ENCODE measurements at places on chromosomes 7 and 10. TPM values are rescaled to one million over a fixed set of nuclear protein-coding genes. Genes with fewer than 3 reads are reported as not detected.

DNA sequence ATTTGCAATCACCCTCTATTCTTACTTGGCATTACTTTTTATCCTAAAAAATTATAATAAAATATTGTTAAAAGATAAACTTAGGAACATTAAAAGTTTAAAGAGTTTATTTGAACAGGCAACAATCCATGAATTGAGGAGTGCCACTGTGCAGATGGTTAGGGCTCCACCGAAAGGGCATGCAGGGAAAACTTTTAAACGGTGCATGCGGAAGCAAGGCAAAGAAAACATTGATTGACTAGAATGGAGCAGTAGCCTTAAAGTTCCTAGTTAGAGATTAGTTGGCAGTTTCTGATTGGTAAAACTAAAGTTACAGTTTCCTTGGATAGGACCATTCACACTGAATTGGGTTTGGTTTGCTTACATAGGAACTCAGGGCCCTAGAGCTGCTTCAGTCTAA, 17.3 kb downstream of the CC2D2B start:
- DNase-seq = no peak

DNA sequence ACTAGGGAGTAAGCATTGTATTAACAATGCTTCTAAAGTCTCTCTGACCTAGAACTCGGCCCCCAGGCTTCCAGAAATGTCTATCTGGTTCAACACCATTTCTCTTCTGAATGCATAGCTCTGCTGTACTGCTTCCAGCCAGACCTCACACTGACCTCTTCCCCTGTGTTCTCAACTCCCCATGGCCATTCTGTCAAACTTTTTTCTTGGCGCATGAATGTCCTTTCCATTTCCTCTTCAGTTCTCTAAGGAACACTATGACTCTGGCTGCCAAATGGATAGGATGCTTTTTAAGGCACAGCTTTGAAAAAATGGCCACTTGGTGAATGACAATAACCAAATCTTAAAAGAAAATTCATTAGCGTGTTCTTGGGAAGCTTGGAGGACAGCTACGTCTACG, 425.8 kb downstream of the ETV1 start:
- no peak for DNase-seq

- DNase-seq = no peak
Observed at GRCh38 chr7:151692721-151693120, 173.0 kb upstream of the RHEB start.

GRCh38 chr10:59055045-59055444, 121.4 kb upstream of the PHYHIPL start:
- DNase-seq = no peak

DNA sequence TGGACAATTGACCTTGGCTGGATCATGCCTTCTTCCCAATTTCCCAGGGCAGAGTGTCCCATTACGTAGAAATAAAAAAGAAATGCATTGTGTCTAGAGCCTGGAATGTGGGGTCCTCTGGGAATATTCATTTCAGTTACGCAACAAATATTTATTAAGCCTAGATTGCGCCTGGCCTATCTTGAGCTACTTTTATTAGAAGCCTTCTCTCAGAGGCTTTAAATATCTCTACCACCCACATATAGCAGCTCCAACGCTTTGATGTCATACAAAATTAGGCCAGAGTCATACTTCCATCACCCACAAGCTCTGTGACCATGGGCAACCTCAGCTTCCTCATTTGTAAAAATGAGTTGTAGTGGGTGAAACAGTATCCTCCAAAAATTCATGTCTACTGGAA, 24.9 kb upstream of the CARD11 start:
- no peak for DNase-seq

GRCh38 chr10:105656856-105657255, 1015.8 kb downstream of the SORCS3 start:
- no peak for DNase-seq

DNA sequence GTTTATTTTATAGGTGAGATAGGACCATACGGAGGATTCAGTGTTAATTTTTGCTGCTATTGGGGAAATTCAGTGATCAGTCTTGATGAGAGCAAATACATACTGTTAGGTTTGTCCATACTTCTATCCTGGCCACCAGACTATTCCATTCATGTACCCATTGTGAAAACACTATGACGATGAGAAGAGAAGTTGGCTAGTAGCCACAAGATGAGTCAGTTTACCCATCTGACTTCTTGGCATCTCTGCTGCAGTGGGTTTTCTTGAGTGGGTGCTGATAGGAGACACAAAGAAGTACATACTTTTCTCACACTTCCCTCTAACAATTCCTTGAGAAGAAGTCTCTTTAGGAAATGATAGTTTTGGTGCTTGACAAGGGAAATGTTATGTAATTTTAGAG, 133.1 kb downstream of the TFPI2 start:
- peak; percentile 48 for DNase-seq

DNA sequence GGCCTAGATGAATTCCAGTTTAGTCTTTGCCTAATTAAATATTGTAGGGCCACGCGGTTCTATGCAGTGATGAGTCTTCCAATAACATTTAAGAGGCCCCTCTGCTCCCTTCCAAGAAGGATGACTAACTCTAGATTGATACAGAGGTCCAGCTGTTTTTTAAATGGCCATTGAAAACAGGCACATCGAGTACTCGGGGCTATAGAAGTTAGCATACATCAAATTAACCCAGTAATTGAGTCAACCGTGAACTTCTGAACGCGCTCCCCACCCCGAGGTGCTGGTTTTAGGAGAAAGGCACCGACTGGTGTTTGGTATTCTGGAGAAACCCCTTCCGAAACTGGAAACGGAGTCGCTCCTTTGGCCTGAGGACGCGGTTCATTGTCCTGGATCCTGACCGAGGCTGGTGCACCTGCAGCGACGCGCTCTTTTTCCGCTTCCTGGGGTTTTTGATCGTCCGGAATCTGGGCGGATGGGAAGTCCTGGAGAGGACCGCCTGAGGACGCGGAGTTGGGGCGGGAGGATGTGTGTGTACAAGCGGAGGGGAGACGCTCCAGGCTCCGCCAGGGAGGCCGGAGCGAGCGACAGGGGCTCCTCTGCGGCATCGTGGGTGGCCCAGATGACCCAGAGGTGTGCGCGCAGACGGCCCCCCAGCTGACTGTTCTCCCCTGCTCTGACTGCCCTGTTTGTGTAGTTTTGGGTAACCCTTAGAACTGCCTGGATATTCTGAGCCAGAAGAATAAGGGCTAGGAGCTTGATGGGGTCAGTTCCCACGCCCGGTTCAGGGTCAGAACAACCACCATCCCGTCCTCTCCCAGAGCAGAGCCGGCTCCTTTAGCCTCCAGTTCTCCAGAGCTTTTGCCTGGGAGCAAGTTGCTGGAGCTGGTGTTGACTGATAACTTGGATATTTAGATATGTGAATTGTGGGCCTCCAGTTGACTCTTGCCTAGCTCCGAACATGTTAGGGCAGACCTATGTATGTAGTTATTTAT, 711 bp downstream of the FAM221A start:
- no peak for DNase-seq

DNA sequence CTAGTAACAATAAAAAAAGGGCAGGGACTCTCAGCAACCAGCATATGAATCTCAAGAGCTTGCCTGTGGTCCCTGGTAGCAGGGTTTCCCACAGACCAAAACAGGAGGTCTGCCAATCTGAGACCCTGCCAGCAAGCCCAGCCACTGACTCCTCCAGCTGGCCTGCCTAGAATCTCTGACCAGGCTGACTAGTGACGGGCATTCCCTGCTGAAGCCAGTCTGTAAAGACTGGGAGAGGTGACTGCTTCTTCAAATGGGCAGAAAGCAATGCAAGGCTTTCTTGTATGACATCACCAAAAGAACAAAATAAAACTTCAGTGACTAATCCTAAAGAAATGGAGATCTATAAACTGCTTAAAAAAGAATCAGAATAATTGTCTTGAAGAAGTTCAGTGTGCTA, 249.4 kb downstream of the TCF7L2 start:
- DNase-seq = no peak

- DNase-seq = no peak
Observed at GRCh38 chr7:15033039-15033438, 130.5 kb upstream of the DGKB start.

DNA sequence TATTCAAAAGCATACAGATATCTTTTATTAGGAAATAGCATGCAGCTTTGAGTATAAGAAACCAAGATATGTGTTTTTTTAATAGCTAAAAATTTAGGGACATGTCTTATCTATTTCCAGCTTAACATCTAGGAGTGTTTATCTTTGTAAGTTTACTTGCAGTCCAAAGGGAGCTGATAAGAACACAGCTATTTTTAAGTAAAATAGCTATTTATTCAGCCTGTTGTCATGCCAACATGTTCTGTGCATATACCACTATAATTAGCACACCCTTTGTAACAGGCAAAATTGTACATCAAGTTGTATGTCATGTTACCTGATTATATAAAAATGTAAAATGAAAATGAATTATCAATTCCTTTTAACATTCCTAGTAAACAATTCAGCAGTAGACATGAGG, 29.6 kb downstream of the FAM133B start:
- no peak for DNase-seq

- DNase-seq = peak; percentile 12
Observed at GRCh38 chr10:60114765-60115586, 208.6 kb upstream of the CCDC6 start.

GRCh38 chr7:24580283-24580946, 7.2 kb downstream of the PALS2 start:
- no peak for DNase-seq

GRCh38 chr10:59709395-59710125, at the start of gene SLC16A9:
Gene SLC16A9, minus strand, starts transcription at chr10:59709850. Its CDS starts 25,559 bp downstream, at chr10:59684291.
- DNase-seq = no peak

DNA sequence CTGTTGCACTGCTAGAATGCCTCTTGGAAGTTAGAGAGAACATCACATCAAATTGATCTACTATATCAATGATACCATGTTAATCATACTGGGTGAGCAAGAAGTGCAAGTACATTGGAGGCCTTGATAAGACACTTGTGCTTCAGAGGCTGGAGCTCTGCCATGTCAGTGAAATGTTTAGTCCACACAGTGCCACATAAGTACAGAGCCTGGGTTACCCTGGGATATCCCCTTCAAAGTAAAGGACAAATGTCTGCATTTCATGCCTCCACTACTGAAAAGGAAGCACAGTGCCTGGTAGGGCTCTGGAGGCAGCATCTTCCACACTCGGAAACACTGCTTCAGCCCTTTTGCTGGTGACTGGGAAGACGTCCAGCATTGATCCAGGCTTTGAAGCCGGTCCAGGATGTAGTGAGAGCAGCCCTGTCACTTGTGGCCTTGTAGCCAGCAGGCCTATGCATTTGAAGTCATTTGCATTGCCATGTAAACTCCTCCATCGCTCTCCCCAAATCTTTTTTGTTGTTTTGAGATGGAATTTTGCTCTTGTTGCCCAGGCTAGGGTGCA, 15.7 kb upstream of the STN1 start:
- DNase-seq = no peak

GRCh38 chr10:43076876-43077420, at the start of gene RET:
Gene RET, plus strand, starts transcription at chr10:43077069. Its CDS starts 190 bp downstream, at chr10:43077259.
- no peak for DNase-seq

- DNase-seq = no peak
Observed at GRCh38 chr10:44925811-44926750, 14.9 kb downstream of the TMEM72 start.

DNA sequence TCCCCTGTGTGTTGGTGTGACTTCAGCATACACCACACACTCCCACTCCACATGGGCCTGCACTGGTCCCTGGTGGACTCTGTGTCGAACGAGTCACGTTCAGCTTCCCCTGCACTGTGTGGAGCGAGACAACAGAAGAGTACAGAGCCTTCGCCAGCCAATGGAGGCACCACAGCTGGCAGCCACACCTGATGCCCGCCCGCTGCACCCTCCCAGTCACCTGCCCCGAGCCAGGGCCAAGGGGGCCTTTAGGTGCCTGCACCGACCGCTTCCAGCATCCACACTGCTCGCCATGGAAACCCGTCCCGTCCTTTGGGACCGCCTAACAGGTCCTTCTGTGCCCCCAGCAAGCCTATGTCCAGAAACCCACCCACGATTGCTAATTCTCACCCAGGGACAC, 9.2 kb downstream of the FOXL3 start:
- DNase-seq = no peak

DNA sequence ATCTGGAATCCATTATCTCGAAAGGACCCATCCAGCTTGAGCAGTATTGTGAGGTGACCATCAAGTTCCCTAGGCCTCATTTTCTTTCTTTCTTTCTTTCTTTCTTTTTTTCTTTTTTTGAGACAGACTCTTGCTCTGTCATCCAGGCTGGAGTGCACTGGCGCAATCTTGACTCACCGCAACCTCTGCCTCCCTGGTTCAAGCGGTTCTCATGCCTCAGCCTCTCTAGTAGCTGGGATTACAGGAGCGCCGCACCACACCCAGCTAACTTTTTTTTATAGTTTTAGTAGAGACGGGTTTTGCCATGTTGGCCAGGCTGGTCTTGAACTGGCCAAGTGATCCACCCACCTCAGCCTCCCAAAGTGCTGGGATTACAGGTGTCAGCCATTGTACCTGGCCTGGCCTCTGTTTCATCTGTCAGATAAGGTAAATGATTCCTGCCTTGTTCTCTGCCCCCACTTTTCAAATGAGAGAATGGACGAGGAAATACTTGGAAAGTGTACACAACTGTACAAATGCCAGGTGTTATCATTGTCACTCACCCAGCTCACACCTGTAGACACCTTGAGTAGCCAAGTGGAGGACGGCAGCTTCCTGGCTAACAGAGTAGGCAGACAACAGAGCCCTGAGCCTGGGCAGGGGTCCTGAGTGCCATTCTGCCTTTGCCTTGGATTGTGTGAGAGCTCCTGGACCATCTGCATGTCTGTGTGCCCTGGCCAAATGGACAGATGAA, 54.1 kb downstream of the HK1 start:
- DNase-seq = no peak

DNA sequence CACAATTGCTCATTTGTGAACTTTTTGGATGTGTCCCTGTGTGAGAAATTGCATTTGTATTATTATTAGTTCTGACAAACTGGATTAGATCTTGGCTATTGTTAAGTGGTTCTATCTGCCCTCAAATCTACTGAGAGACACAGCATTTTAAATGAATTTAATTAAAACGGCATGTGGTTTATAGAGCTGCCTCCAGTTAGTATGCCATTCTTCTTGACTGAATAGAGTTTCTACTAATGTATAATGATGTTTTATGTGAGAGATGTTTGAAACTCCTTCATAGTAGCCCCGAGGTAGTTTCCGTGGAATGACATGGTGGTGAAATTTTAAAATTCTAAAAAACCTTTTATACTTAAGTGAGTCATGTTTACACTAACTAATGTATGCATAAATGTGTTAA, 110.9 kb downstream of the DYNC1I1 start:
- DNase-seq = no peak

DNA sequence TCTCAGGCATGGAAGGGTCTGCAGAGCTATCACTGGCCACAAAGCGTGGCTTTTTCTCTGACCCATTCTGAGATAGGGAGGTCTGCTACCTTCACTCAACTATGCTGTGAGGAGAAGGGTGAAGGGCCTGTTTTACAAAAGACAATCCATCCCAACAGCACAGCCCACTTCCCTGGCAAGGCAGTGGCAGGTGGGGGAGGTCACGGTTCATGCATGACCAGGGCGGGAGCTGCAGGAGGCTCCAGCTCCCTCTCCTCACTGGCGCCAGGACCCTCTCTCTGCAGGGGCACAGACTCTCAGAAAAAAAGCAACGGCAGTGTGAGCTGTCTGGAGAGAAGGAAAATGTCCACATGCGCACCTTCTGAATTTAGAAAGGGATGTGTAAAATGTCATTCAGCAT, 28.5 kb downstream of the GRB10 start:
- DNase-seq = no peak

- DNase-seq = no peak
Observed at GRCh38 chr7:35695987-35696386, 1.1 kb upstream of the HERPUD2 start.

NUDT13 gene
- total RNA-seq = 3.6 TPM

MMD2 gene
- total RNA-seq = not detected

VCL gene
- total RNA-seq = 228 TPM

UFSP1 gene
- total RNA-seq = 4.3 TPM

BICC1 gene
- 150 TPM for total RNA-seq

TRPV6 gene
- total RNA-seq = 0.29 TPM

PLXNA4 gene
- not detected for total RNA-seq

CFAP46 gene
- 1.1 TPM for total RNA-seq

FLNC gene
- total RNA-seq = 149 TPM

Measured in epithelial cell of proximal tubule (primary cell).